ENCODE measurements at places on chromosomes 11 and 22.

DNA sequence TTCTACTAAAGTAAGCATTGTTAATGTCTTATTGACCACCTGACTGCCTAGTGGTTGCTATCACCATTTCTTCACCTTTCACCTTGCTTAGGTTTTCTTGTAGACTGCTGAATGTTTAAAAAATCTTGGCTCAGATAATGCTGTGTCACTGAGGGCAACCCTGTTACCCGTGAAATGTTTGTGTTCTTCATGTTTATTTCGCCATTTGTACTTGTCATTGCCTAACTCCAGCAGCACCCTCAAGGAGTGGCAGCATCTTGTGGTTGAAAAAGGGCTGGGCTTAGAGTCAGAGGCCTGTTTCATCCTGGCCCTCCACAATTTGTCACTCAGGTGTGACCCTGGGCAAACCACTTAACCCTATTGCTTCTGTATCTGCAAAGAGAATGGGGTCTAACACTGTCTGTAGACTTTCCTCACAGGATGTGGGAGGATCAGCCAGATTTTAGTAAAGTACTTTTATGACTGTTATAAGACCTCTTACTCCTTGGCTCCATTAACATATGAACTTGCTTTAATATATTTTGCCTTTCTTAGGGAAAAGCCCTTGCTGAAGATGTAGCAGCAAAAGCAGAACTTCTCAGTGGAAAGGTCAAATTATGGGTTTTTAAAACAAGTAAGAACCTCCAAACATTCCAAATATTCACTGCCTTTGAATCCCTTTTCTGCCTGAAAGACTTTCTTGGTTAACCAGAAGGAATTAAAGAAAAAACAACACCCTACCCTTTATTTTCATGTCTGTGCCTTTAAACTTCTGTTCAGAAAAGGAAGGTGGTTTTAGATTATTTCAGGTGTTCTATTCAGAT lies 154.5 kb upstream of the C11orf87 start:
- no peak for DNase-seq

GRCh38 chr11:65425105-65425970 lies 2.7 kb downstream of the NEAT1 start:
- no peak for DNase-seq

GRCh38 chr11:44258190-44258489 lies 51.8 kb downstream of the ALX4 start:
- DNase-seq, result no peak

GRCh38 chr22:22818861-22819855 lies 68.5 kb upstream of the IGLL5 start:
- no peak for DNase-seq

- no peak for DNase-seq
Measured at GRCh38 chr22:46147061-46147460, 3.3 kb upstream of the PPARA start.

DNA sequence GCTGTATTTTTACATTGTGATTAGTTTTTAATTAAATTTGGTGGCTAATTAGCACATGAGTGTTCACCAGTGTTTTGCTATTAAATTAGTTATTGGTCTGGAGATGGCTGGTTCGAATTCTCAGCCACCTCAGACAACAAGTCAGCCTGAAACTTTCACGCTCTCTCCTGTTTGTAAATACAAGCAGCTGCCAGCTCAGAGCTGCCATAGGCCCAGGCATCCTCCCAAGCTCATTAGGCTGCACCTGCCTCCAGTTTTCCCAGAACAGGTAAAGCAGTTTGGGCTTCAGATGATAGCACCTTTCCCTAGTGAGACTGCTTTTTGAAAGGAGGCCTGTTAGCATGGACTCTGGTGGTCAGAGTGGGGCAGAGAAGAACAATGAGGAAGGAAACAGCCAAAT lies 156.8 kb downstream of the NAV2 start:
- DNase-seq, result no peak

DNA sequence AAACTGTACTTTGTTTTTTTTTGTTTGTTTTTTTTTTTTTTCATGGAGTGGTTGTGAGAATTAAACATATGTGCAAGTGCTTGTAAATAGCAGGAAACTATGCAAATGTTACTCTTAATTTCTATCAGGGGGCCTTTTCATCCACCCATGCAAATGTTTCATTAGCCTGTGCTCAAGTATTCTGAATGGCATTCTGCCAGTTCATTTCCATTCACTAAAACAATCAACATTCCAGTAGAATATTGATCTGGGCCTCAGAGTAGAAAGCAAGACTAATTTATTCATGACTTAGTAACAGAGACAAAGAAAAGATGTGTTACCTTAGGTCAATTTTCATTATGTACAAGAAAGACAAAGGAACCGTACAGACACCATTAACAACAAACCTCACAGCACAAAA lies 971.4 kb downstream of the DLG2 start:
- no peak for DNase-seq

DNA sequence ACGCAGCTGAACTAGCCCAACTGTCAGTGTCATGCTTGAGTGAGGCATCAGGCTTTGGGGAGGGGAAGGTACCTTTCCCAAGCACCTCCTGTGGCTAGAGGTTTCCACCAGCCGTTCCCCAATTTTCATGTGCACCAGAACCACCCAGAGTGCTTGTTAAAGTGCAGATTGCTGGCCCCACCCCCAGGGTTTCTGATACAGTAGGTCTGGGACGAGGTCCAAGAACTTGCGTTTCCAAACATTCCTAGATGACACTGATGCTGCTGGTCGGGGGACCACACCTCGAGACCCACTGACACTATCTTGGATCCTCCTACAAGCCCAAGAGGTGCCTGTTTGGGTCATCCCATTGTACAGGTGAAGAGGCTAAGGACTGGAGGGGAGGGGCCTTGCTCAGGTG lies 59.8 kb downstream of the PDE2A start:
- no peak for DNase-seq

DNA sequence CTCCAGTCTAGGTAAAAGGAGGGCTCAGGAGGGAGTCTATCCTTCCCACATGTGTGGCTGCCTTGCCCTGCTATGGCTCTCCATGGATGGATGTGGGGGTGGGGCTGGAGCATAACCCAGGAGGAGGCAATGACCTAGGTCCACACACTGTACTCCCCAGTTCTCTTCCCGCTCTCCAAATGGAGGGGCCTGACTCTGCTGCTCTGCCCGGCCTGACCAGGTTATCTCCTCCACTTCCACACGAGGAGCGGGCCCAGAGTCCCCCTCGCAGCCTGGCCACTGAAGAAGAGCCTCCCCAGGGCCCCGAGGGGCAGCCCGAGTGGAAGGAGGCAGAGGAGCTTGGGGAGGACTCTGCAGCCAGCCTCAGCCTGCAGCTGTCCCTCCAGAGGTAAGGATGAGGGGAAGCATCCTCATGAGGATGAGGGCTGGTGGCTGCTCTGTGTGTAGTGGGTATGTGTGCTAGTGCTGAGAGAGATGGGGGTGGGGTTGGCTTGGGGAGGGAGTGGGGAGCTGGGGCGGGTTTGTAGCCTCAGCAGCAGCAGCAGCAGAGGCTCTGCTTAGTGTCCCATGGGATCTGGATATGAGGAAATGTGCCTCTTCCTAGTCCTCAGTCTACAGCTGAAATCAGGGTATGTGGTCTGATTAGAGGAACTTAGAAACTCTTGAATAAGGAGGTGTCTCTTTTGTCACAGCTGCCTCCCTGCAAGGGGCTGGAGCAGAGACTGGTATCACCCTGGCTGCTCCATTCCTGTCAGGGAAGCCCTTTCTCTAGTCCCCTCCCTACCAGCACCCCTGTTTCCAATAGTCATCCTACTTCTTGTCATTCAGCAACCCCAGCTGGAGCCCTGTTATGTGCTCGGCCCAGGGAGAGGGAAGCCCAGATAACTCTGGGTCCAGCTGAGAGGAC lies 54.1 kb downstream of the CEP164 start:
- DNase-seq, result no peak

GRCh38 chr11:129315781-129316579 lies 59.7 kb upstream of the BARX2 start:
- no peak for DNase-seq

- DNase-seq, result no peak
Measured at GRCh38 chr11:47539681-47540039, 13.3 kb downstream of the CELF1 start.

DNA sequence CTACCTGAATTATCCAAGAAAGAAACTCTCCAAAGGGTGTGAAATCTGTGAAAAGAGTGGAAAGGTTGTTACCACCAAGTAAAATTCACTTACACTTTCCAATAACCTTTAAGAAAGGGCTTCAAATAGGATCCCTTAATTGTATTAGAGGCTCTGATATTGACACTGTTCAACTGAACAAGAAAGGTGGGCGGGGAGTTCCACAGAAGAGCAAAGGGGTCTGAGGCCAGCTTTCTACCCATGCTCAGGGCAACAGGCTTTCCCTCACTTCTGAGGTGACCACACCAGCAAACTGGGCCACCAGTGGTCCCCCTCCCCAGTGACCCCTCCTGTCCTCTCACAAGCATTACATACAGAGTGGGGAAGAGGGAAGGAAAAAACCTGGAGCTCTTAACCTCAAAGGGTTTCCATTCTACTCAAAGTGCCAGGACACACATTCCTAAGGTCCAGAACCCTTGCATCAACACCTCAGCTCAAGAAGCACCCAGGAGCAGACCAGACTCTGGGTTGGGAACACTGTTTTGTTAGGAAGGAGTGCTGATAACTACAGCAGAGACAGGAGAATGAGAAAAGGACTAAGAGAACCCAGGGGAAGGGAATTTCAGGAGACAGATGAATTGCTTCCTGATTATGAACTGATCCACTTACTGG lies 71.6 kb upstream of the AKIP1 start:
- DNase-seq, result no peak

GRCh38 chr22:46393873-46394272 lies 58.4 kb downstream of the TRMU start:
- DNase-seq, result no peak

- DNase-seq, result no peak
Measured at GRCh38 chr22:38240734-38241252, 32.0 kb downstream of the TMEM184B start.

GRCh38 chr11:86798988-86799387 lies 1.4 kb upstream of the PRSS23 start:
- DNase-seq, result no peak

DNA sequence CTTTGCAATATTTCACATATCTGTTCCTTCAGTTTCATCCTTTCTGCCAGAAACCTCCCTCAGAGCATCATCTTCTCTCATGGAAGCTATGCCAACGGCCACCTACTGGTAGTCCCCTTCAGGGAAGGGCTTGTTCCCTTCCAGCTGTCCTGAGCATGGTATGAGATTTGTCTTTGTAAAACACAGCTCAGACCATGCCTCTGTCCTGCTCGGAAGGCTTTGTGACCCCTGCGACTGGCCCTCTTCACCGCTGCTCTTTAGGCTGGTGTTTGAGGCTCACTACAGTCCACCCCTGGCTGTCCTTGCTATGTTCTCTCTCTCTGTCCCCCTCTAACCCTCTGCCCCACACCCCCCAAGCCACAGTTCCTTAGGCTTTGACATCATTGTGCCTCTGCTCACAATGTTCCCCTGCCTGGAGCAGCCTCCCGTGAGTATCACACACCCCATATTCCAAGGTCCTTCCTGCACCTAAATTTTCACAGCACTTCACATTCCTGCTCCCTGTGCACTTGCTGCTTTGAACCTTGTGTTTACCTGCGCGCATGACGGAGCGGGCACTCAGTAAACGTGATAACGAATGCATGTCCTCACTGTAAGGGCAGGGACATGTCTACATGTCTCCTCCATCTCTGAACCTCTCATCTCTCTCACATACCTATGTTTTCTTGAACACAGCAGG lies 24.0 kb upstream of the ACER3 start:
- DNase-seq, result no peak

- DNase-seq, result no peak
Measured at GRCh38 chr11:120060512-120060911, 77.4 kb downstream of the TRIM29 start.

- no peak for DNase-seq
Measured at GRCh38 chr11:95498722-95499425, 267.9 kb upstream of the SESN3 start.

DNA sequence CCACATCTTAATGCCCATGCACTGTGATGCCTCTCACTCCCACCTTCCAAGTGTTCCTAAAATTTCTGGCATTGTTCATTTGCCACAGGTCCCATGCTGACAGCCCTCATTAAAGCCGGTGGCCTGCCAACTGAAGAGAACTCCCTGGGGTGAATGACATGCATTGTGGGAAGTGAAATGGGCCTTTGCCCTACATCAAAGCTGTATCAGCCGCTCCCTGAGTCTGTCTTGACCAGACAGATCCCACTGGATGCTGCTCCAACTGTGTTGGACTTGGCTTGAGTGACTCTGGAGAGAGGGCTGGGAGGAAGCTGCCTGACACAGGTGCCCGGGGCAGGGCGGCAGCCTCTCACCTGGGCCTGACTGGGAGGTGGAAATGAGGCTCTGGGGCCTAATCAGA lies 8.8 kb upstream of the SEC14L4 start:
- no peak for DNase-seq

DNA sequence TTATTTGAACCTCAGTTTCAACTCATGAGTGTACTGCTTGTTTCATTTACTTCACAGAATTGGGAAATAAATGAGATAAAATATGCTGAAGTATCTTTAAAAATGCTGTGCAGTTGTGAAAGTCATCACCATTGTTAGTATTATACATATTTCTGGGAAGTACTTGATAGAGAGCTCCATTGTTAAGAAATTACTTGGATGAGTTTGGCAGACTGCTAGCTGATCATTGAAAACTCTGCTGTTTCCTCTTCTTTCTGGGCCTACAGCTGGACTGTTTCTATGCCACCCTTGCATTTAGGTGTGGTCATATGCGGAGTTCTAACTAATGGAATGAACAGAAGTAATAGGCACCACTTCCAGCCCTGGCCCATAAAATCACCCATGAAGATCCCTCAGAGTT lies 10.0 kb downstream of the SIK2 start:
- DNase-seq, result no peak

GRCh38 chr11:128803449-128804245 lies 63.4 kb downstream of the KCNJ1 start:
- DNase-seq, result no peak

DNA sequence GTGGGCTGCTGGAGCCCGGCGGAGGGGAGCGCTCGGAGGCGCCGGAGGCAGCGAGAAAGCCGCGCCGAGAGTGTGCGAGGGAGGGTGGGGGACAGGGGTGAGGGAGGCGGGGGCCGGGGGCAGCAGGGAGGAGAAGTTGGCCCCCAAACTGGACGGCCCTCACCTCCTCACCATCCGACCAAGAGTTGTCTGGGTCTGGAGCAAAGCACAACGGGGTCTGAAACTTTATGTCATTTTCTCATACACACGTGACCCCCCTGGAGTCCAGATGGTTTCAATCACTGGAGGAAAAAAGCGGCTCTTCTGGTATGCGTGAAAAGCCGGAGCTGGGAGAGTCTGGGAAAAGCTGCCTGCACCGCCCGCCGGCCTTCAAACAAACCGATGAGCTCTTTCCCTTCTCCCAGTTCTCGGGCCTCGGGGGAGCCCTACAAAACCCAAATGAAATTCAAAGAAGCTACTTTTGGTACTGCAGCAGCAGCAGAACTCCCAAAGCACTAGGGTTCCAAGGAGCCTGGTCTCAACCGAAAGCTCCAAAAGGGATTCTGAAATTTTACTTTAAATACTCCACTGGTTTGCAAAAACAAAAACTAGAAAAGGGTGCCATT lies 39.7 kb upstream of the AKIP1 start:
- DNase-seq, result no peak
